ENCODE measurements at places on chromosomes 16 and 17.
A peak's percentile ranks its signal among the peaks of the same experiment; 100 is the strongest.

GRCh38 chr16:90023078-90023447 lies 3.8 kb upstream of the DBNDD1 start:
- DNase-seq, result no peak

DNA sequence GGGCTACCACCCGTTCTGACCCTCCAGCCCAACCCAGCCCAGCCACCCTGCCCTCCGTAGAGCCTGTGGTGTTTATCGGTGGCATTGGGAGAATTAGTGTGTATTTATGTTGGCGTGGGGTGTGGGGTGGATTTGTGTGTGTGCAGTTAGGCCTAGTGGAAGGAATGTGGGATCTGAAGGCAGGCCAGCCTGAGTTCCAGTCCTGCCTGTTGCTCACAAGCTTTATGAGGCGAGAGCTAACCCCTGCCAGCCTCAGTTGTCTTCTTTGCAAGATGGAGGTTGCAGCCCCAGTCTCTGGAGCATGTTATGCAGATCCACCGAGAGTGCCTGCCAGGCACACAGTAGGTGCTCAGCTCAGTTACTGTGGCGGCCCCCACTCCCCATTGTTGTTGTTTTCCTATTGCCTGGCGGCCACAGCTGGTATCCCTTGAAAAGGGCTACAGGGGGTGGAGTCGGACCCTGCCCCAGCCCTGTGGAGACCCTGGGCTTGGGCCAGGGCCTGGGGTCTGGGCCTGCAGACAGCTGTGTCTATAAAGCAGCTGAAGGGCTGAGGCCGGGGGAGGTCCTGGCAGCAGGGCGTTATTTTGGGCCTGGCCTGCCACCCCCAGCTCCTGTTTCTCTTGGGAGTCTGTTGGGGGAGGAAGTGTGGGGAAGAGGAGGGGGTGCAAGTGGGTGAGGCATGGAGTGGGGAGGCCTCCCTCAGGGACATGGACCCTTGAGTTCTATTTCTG lies 5.1 kb downstream of the ERBB2 start:
- DNase-seq, result no peak

DNA sequence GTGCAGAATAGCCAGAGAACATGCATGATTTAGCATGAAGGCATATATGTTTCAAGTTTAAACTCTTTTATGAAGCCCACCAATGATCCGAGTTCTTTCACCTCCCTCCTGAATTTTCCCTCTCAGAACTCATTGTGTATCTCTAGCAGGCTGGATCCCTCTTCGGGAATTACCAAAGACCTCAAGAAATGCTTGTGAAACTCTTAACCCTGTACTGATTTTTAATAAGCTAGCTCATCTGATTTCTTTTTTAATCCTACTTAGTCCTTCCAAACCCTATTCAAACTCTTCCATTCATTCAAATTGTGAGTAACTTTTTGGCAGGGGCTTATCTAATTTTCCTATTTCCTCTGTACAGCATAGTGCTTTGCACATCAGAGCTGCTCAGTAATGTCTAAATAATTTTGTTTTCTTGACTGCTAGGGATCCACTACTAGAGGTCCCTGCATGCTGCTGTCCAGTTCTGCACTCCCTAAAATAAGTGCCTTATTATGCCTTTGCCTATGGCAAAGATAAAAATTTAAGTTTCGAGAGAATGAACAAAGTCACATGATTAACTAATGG lies 723.8 kb downstream of the CDH11 start:
- no peak for DNase-seq

- DNase-seq, result peak; percentile 44
Observed at GRCh38 chr17:58985971-58986370, 120.7 kb downstream of the TRIM37 start.

GRCh38 chr17:35748341-35748841 lies 4.6 kb downstream of the GAS2L2 start:
- DNase-seq, result peak; percentile 59

GRCh38 chr17:79707931-79708891 lies 22.5 kb upstream of the ENPP7 start:
- peak; percentile 67 for DNase-seq

DNA sequence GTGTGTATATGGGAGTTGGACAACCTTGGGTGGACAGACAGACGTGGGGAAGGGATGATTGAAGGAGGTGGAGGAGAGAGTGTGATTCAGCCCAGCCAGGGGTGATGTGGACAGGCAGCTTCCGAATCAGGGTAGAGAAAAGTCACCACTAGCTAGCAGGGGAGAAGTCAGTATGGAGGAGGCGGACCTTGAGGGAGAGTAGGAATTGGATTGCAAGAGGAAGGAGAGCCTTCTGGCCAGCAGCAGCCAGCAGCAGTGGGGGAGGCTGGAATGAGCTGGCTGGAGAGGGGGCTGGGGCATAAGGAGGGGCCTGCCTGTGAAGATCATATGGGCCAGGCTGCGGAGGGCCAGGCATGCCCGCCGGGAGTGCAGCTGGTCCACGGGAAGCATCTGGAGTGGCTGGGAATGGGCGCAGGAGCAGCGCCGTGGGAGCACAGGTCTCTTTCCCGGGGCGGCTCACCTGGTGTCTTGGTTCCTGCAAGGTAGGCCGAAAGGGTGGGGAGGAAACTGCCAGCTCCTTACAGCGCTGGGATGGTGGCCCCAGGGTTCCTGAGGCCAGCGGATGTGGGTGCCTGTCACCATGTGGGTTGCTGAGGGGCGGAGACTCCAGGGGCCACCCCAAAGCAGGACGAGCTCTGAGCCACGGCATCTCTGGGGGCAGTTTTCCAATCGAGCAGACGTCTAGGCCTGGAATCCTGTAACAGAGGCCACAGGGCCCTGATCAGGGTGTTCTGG lies 235.3 kb downstream of the SEC14L1 start:
- peak; percentile 91 for DNase-seq

DNA sequence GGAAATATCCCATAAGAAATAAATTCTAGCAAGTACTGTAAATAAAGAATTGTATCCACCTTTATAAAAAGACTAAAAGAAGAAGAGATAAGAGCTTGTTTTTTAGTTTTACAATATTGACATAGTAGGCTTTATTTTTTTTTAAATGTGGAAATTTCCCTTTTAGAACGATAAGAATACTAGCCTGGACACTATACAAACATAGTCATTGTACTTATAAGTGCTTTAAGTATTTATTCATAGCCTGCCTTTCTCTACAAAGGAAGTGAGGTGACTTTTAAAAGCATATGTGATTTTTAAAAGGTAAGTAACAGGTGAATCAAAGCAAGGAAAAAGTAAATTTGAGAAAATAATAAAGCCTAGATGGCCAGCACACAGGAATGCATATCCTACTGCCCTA lies 17.7 kb downstream of the TOX3 start:
- no peak for DNase-seq

- no peak for DNase-seq
Observed at GRCh38 chr17:62780951-62781350, 27.2 kb downstream of the MARCHF10 start.

DNA sequence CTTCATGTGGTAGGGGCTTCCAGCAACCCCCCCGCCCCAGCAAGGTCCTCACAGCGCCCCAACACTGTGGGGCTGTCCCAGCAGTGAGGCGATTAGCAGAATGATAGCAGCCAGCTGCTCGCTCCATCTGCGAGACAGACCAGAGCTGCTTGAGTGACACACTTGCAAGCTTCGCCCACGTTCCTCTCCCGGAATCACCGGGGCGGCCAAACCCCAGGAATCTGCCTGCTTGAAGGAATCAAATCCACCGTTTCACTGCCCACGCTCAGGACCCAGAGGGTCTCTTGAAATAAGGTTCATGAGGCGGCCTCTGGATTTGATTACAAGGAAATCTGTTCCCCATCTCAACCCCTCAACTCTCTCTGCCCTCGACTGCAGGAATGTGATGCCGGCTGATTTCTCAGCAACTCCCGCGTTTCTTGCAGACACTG lies 356.0 kb downstream of the C16orf95 start:
- no peak for DNase-seq

DNA sequence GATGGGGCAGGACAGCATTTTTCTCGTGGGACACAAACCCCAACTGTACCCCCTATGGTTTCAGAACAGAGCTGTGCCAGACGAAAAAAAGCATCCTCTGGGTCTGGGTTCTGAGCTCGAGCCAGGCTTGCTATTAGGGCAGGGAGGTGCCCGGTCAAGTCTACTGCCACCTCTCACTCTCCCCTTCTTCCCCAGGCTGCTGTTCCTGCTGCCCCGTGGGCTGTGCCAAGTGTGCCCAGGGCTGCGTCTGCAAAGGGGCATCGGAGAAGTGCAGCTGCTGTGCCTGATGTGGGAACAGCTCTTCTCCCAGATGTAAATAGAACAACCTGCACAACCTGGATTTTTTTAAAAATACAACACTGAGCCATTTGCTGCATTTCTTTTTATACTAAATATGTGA lies 1.1 kb downstream of the MT1E start:
- DNase-seq, result no peak

- no peak for DNase-seq
Observed at GRCh38 chr17:73785496-73785895, 141.3 kb upstream of the SDK2 start.

DNA sequence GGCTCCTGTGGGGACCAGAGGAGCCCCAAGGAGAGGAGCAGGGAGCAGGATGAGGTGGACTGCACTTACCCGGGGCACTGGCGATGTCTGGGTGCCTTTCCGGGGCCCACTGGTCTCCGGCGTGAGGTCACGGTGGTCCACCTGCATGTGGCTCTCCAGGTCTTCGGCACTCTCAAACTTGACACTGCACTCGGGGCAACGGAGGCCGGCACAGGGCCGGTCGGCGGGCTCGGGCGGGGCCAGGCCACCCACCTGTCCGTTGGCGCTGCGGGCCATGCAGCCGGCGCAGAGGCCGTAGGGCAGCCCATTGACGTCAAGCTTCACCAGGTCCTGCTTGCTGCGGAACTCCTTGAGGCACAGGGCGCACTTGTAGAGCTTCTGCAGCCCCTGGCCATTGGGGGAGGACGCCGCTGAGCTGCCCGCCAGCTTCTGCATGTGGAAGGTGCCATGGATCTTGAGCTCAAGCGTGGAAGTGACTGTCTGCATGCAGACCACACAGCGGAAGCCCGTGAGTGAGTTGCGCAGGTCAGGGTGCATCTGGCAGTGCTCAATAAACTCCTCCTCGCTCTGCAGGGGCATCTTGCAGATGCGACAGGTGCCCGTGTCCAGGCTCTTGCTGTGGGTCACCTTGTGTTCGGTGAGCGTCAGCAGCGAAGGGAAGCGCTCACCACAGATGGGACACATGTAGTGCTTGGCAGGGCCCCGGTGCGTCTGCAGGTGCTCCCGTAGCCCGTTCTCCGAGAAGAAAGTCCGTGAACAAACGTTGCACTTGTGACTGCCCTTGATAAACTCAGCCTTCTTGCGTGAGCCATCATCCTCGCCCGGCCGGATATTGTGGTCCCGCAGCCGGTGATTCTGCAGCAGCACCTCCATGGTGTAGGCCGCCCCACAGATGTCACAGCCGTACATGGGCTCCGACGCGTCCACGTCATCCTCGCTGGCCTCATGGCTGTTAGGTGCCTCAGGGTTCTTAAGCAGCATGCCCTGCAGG lies 220.0 kb downstream of the ZNF423 start:
- DNase-seq, result no peak

- no peak for DNase-seq
Observed at GRCh38 chr17:17091276-17091675, 49.0 kb downstream of the MPRIP start.

GRCh38 chr16:22297871-22298733 lies 893 bp downstream of the POLR3E start:
- DNase-seq, result peak; percentile 88

DNA sequence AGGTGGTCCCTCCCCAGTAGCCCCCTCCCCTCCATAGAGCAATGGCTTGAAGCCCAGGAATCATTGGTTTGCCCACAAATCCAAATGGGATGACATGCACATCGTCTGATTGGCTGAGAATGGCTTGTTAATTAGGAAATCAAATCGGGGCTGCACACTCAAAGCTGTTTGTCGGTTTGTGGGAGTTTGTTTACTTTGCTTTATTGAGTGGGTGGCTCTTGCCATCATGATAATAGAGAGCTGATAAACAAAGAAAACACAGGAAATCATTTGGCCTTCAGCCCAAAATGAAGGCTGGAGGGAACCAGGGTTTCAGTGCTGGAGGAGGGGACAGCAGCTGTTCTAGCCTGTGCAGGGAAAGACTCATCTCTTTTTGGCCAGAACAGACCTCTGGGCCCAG lies 316.3 kb downstream of the CBLN1 start:
- no peak for DNase-seq

DNA sequence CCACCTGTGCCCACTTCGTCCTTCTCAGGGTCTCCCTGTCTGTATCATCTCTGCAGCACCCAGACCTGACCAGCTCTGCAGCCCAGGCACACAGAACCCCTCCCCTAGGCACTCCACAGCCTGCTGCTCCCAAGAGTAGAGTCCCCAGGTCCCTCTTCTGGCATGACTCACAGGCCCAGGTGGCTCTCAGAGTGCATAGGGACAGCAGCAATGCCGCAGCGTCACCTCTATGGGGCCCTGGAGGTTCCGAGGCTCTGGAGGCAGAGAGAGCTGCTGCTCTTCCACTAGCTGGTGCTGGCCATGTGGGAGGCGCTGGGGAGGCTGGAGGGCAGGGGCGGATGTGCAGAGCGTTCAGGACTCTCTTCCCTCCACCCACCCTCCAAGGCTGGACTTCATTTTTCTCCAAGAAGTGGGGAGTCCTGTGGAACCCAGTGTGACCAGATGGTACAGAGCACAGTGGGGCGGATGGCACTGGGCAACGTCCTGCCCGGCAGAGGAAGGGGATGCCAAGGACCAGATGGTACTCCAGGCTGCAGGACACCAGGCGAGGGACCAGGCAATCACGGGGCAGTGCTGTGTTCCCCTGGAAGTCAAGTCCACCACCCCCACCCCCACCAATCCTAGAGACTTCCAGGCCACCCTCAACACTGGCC lies 151.7 kb downstream of the RBFOX3 start:
- no peak for DNase-seq

- no peak for DNase-seq
Observed at GRCh38 chr17:57207396-57207795, 48.9 kb upstream of the MSI2 start.

Measured in activated CD8-positive, alpha-beta T cell treated with anti-CD3 and anti-CD28 coated beads for 36 hours (primary cell).